ENCODE measurements at places on chromosomes 2 and 18. TPM values are rescaled to one million over a fixed set of nuclear protein-coding genes. Genes with fewer than 3 reads are reported as not detected.

DNA sequence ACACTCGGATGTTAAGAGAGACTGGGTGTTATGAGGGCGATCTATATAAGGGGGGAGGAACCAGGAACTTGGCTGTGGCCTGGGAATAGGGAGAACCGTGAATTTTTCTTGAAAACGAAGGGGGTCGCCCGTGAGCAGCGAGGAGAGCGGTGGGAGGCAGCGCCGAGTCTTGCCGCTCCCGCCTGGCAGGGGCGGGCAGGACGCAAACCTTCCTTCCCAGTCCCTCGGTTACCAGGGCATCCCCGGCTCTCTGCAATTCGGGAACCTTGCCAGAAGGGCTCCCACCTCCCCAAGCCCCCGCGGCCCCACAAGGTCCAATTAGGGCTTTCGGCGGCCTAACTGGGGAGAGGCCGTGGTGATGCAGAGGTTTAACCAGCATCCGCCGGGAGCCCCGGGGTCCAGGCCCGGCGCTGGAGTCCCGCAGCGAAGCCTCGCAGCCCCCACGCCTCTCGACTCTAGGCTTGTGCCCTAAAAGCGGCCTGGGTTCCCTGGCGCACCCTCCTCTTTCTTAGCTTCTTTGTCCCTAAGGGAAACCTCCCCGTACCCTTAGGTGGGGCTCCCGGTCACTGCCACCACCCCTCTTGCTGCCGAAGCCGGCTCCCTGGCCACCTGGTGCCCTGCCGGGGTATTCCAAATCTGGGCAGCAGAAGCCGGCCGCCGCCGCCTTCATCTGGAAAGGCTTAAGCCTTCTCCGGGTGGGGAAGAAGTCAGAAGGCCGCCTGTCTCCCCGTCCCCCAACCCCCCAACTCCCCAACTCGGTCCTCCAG lies 680 bp upstream of the FHOD3 start:
- DNase-seq, result peak; percentile 66

- no peak for DNase-seq
Observed at GRCh38 chr2:201786471-201786870, 5.7 kb upstream of the ALS2 start.

Gene NOSTRIN
- 0.40 TPM for total RNA-seq

DNA sequence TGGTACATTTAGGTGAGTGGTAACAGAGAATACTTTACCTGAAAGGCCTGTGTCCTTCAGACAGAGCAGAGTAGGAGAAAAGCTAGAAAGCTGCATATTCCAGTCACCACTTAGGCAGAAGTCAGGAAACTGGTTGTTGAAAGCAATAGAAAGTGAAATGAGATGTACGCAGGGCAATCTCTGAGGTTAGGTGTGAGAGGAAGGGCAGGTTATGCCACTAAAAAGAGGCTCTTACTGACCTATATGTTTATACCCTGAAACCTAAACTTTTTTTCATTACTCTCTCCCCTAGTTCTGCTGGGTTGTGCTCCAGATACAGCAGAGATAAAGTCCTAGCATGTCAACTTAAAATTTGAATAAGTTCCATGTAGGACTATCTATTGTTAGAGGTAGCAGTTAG lies 93.5 kb downstream of the COX7A2L start:
- DNase-seq, result no peak

- no peak for DNase-seq
Observed at GRCh38 chr2:43934567-43934966, 61.2 kb downstream of the LRPPRC start.

Gene SCYGR4
- total RNA-seq, result not detected
